ENCODE measurements at places on chromosomes 2 and 18.

- no peak for DNase-seq
- no peaks in the 10 kb centered on the region for H3K27me3 ChIP-seq
- no peak overlapping the region for H3K4me3 ChIP-seq
- no peak overlapping the region for H3K27ac ChIP-seq
Measured at GRCh38 chr2:95091885-95092555, 29.6 kb downstream of the MRPS5 start.

- H3K27me3 ChIP-seq = no peaks in the 10 kb centered on the region
- H3K27ac ChIP-seq = peak overlapping the region; percentile 98
- H3K4me1 ChIP-seq = no peaks in the 10 kb centered on the region
- no peak overlapping the region for H3K4me3 ChIP-seq
Measured at GRCh38 chr2:98240786-98241398, 105.4 kb upstream of the CNGA3 start.

GRCh38 chr2:113148606-113149552, 21.5 kb downstream of the IL1RN start:
- no peaks in the 10 kb centered on the region for H3K4me1 ChIP-seq
- no peak for DNase-seq
- H3K36me3 ChIP-seq = no peaks in the 10 kb centered on the region

DNA sequence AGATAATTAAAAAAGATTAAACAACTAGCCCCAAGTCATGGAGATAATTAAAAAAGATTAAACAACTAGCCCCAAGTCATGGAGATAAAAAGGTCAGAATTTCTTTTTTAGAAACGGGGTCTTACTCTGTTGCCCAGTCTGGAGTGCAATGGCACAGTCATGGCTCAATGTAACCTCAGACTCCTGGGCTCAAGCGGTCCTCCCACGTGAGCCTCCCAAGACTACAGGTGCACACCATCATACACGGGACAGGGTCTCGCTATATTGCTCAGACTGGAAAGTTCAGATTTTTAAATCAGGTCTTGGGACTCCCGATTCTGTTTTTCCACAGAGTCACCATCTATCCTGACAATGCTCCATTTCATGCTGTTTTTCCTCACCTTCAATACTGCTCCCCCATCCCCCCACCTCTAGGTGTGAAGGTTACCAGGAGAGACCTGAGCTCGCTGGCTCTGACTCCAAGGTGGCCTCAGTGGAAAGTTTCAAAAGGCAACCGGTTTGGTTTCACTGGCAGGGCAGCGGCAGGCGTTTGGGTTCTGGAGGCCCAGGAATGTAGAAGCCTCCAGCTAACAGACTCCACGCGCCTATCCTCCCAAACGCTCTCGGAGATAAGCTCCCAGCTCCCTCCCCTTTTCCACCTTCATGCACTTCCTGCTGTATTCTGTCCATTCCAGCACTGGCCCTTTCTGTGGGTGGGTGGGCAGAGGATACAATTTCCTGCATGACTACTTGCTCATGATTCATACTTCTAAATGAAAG, 2.9 kb upstream of the SEMA4C start:
- H3K4me1 ChIP-seq = peaks cover 26% of the 10 kb centered on the region
- no peaks in the 10 kb centered on the region for H3K27me3 ChIP-seq
- no peak overlapping the region for H3K27ac ChIP-seq
- H3K4me3 ChIP-seq = no peak overlapping the region
- H3K36me3 ChIP-seq = no peaks in the 10 kb centered on the region

GRCh38 chr2:57075226-57075625, 891.4 kb downstream of the CCDC85A start:
- no peak overlapping the region for H3K27ac ChIP-seq
- no peak for DNase-seq
- H3K4me3 ChIP-seq = no peak overlapping the region
- no peaks in the 10 kb centered on the region for H3K4me1 ChIP-seq
- no peaks in the 10 kb centered on the region for H3K36me3 ChIP-seq

GRCh38 chr2:119008108-119008507, 66.1 kb downstream of the MARCO start:
- no peaks in the 10 kb centered on the region for H3K4me1 ChIP-seq
- H3K4me3 ChIP-seq = no peak overlapping the region
- H3K27ac ChIP-seq = no peak overlapping the region
- DNase-seq = no peak
- no peaks in the 10 kb centered on the region for H3K36me3 ChIP-seq
- H3K27me3 ChIP-seq = peaks cover 38% of the 10 kb centered on the region

DNA sequence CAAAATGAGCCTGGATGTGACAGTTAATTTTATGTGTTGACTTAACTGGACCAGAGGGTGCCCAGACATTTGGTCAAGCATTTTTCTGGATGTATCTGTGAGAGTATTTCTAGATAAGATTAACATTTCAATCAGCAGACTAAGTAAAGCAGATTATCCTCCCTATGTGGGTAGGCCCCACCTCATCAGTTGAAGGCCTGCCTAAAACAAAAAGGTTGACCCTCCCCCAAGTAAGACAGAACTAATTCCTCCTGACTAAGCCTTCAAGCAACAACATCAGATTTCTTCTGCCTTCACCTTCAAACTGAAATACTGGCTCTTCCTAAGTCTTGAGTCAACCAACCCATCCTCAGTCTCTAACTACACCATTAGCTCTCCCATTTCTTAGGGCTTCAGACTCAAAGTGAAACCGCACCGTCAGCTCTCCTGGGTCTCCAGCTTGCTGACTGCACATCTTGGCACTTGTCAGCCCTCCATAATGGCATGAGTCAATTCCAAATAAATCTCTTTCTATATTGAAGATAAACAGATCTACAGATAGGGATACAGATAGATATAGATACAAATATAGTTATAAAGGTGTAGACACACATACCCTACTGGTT, 47.9 kb downstream of the MEMO1 start:
- H3K4me3 ChIP-seq = no peak overlapping the region
- DNase-seq = no peak
- no peaks in the 10 kb centered on the region for H3K27me3 ChIP-seq
- no peaks in the 10 kb centered on the region for H3K36me3 ChIP-seq
- no peaks in the 10 kb centered on the region for H3K4me1 ChIP-seq
- H3K27ac ChIP-seq = no peak overlapping the region

- H3K27ac ChIP-seq = no peak overlapping the region
- DNase-seq = no peak
- no peaks in the 10 kb centered on the region for H3K27me3 ChIP-seq
- peaks cover 3% of the 10 kb centered on the region for H3K4me1 ChIP-seq
- no peaks in the 10 kb centered on the region for H3K36me3 ChIP-seq
Measured at GRCh38 chr2:36289731-36290130, 65.8 kb upstream of the CRIM1 start.

GRCh38 chr2:183490914-183491313, 366.7 kb downstream of the NUP35 start:
- H3K36me3 ChIP-seq = no peaks in the 10 kb centered on the region
- DNase-seq = no peak
- no peaks in the 10 kb centered on the region for H3K4me1 ChIP-seq
- H3K4me3 ChIP-seq = no peak overlapping the region

GRCh38 chr2:151754253-151754897, 20.1 kb upstream of the NEB start:
- H3K4me3 ChIP-seq = no peak overlapping the region
- no peaks in the 10 kb centered on the region for H3K4me1 ChIP-seq
- H3K36me3 ChIP-seq = no peaks in the 10 kb centered on the region
- no peaks in the 10 kb centered on the region for H3K27me3 ChIP-seq

GRCh38 chr18:62187543-62188510, 772 bp downstream of the RELCH start:
- peak overlapping the region; percentile 97 for H3K4me3 ChIP-seq
- peaks cover 6% of the 10 kb centered on the region for H3K36me3 ChIP-seq
- H3K27ac ChIP-seq = peak overlapping the region; percentile 93
- peak; percentile 74 for DNase-seq

DNA sequence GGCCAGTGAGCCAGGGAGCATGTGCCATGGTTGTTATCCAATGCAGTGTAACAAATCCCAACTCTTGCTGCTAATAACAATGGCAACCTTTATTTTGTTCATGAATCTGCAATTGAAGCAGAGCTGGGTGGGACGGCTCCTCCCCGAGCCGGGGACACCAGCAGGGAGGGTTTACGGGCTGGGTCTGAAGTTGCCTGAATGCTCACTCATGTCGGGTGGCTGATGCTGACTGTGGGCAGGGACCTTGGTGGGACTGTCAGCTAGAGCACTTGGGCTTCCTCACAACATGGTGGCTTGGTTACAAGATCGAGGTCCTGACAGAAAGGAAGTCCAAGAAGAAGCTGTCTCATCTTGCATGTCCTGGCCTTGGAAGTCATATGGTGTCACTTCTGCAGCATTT, 264.5 kb downstream of the NDUFA10 start:
- DNase-seq = no peak
- no peak overlapping the region for H3K27ac ChIP-seq
- H3K27me3 ChIP-seq = no peaks in the 10 kb centered on the region

DNA sequence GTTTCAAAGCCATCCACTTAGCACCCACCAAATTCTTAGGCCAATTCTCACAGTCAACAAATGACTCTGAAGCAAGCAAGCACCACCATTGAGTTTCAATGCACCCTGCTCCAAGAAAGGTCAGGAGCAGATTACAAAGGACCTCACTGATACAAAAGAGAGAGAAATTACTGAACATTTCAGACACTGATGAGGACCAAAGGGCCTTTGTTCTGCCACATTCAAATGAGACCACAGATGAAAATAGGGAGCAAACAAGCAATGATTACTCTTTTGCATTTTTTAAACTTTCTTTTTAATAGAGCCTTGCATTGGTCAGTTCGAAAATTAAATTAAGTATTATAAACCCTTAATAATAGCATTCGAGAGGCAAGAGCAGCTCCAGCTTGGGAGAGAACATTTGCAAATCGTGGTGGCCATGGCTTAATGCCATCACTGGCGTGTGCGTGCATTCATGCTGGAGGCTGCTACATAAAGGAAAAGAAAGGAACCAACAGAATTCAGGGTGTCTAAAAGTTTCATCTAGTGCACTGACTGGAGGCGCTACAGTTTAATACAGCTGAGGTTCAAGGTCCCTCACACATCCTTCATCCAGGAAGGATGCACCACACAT, 87.5 kb downstream of the KLF7 start:
- no peak overlapping the region for H3K27ac ChIP-seq
- H3K27me3 ChIP-seq = no peaks in the 10 kb centered on the region
- H3K36me3 ChIP-seq = peaks cover 56% of the 10 kb centered on the region
- H3K4me3 ChIP-seq = no peak overlapping the region
- no peaks in the 10 kb centered on the region for H3K4me1 ChIP-seq

- H3K27me3 ChIP-seq = peaks cover 42% of the 10 kb centered on the region
- H3K36me3 ChIP-seq = no peaks in the 10 kb centered on the region
- H3K4me1 ChIP-seq = no peaks in the 10 kb centered on the region
- DNase-seq = no peak
- H3K27ac ChIP-seq = no peak overlapping the region
Measured at GRCh38 chr2:112143150-112143549, 5.0 kb downstream of the FBLN7 start.

DNA sequence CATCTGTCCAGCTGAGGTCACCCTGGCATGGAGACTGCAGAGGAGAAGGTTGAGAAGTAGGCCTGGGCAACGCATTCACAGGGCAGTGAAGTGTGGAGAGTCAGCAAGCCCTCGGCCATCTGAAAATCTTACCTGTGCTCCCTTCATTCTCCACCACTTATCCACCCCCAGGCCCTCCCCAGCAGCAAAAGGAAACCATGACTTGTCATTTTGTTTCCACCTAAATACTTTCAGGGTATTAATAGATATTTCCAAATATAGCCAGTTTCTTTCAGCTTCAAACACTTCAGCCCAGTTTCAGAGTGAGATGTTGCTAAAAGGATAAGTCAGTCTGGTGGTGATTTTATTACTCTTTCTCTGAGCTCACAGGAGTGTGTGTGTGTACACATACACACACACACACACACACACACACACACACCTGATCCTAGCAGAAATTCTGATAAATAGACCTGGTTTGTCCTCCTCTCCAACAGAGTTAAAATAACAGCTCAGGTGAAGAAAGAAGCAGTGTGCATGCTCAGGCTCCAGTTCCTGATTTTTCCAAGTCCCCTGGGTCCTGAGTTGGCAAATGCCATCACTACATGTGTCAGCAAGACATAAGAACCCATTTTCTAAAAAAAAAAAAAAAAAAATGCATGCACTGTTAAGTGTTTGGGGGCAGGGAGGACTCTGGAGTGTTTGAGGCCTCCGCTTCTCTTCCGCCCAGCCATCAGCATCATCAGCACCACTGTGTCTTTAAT, 82.8 kb downstream of the LOXHD1 start:
- H3K27me3 ChIP-seq = no peaks in the 10 kb centered on the region
- H3K4me1 ChIP-seq = peaks cover 2% of the 10 kb centered on the region
- DNase-seq = peak; percentile 25
- no peaks in the 10 kb centered on the region for H3K36me3 ChIP-seq

- peaks cover 4% of the 10 kb centered on the region for H3K27me3 ChIP-seq
- no peak overlapping the region for H3K27ac ChIP-seq
- no peak overlapping the region for H3K4me3 ChIP-seq
- H3K36me3 ChIP-seq = no peaks in the 10 kb centered on the region
Measured at GRCh38 chr2:71860381-71860926, 287.2 kb downstream of the CYP26B1 start.

GRCh38 chr2:124281541-124281940, 256.5 kb downstream of the CNTNAP5 start:
- no peaks in the 10 kb centered on the region for H3K4me1 ChIP-seq
- H3K27ac ChIP-seq = no peak overlapping the region
- H3K27me3 ChIP-seq = no peaks in the 10 kb centered on the region
- no peak overlapping the region for H3K4me3 ChIP-seq

DNA sequence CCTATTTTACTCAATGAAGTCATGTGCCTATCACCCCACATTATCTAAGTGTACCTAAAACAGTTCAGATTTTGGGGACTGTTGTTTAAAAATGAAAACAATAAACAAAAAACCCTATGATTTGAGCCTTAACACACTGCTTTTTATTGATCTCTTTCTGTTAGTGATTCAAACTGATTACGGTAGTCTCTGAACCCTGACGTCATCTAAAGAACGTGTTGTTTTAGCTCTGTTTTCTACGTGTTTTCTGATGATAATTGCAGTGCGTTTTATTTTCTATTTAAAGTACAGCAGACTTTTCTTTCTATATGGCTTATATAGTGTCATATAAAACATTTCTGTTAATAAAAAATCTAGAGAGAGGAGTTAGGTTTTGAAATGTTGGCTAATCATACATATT, 93.9 kb upstream of the FAM237A start:
- H3K4me3 ChIP-seq = no peak overlapping the region
- no peaks in the 10 kb centered on the region for H3K27me3 ChIP-seq
- H3K4me1 ChIP-seq = no peaks in the 10 kb centered on the region
- no peak for DNase-seq

DNA sequence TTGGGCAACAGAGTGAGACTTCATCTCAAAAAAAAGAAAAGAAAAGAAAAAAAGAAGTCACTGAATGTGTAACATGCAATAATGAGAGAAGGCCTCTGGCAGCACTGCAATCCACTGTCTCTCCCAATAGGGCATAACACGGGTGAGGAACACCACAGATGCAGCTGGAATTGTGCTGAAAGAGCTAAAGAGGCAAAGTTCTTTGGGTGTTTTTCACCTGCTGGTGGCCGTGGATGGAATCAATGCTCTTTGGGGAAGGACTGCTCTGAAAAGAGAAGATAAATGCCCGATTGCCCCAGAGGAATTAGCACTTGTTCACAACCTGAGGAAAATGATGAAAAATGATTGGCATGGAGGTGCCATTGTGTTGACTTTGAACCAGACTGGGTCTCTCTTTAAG, 31.0 kb upstream of the CYBRD1 start:
- H3K4me3 ChIP-seq = no peak overlapping the region
- H3K36me3 ChIP-seq = no peaks in the 10 kb centered on the region
- no peak overlapping the region for H3K27ac ChIP-seq

GRCh38 chr2:30206461-30207430, 24.6 kb upstream of the LBH start:
- peaks cover 12% of the 10 kb centered on the region for H3K27me3 ChIP-seq
- no peak overlapping the region for H3K4me3 ChIP-seq
- no peak for DNase-seq
- H3K27ac ChIP-seq = no peak overlapping the region
- H3K36me3 ChIP-seq = no peaks in the 10 kb centered on the region
- H3K4me1 ChIP-seq = no peaks in the 10 kb centered on the region

GRCh38 chr2:191304939-191305875, 60.0 kb downstream of the MYO1B start:
- H3K36me3 ChIP-seq = peaks cover 30% of the 10 kb centered on the region
- no peaks in the 10 kb centered on the region for H3K27me3 ChIP-seq
- H3K4me3 ChIP-seq = no peak overlapping the region
- H3K4me1 ChIP-seq = peaks cover 17% of the 10 kb centered on the region
